Thymus (tissue), 14 donors: ENCODE measurements at places on chromosomes 2 and 18.
A peak's percentile ranks its signal among the peaks of the same experiment; 100 is the strongest.

DNA sequence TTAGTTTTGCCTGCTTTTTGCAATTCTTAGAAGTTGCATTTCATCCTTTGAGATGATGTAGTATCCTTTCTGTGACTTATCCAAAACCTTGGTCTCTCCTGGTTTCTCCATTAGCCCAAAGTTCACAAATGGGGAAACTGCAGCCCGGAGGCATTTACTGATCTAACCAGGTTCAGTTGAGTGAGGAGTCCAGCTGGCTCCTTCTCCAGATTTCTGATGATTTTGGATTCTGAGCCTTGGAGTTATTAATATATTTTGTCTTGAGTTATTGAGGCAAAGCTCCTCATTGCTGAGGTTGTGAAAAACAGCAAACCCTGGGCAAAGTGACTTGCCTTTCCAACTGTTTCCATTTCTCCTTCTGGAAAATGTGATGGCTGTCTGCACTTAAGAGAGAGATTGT lies 1.7 kb downstream of the SLC1A4 start:
- no peak for DNase-seq

- no peak for DNase-seq
Measured at GRCh38 chr2:107529146-107529545, 297.5 kb upstream of the RGPD4 start.

GRCh38 chr2:135796606-135797005 lies 40.4 kb downstream of the LCT start:
- no peak for DNase-seq

DNA sequence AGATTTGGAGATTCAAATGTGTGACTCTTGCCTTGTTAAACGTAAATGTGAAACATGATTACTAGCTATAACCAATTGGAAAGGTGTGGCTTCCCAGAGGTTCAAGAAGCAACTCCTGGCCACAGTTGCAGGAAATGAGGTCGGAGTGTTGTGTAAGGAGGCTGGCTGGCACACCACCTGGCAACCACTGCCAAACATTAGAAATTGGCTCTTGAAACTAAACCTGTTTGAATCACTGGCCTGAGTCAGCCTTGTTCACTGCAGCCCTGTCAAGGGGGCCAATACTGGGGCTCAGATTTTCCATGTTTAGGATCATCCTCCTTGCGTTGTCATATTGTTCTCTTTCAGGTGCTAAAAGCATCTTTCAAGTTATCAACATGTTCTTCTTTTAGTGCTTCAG lies 206.3 kb downstream of the ARL6IP6 start:
- no peak for DNase-seq

DNA sequence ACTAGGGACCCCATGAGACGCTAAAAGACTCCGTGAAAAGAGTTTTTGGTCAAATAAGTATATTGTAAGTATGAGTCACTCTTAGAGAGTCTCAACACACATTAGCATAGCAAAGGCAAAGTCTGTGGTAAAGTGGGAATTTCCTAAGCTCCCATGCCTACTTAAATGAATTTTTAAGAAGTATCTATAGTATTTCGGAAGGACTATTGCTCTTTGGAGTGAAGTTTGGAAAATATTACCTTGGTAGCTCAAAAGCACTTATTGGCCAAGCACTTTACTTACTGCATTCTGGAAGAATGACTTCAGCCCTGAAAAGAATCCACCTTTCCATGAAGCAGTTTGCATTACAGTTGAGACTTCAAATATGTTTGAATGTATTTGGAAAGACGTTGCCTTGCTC lies 57.1 kb downstream of the CAVIN2 start:
- DNase-seq, result no peak

DNA sequence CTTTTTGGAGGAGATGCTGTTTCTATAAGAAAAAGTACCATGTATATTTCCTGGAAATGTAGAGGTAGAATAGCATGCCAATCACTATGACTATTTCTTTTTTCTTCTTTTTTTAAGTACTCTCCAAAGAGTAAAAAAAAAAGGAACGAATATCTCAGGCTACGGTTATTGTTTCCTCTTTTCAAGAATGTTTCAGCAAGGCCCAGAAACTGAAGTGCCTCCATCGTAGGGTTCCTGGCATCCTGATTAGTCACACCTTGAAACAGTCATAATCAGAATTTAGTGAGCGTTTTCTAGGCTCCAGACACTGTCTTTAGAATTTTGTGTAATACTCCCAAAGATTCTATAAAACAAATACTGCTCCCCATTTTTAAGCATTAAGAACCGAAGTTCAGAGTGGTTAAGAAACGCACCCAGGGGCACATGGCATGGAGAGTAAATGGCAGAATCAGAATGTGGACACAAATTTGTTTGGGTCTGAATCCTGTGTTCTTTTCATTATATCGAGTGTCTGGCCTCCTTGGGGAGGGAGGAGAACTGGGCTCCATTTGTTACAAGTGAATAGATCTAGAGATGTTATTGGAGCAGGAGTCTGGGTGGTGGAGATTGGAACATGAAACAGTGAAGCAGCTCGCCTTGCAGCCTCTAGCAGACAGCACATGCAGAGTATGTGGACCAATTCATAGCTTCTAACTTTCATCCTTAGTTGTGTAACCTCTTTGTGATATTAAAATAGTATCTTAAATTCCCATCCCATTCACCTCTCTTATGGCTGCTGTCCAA lies 26.7 kb downstream of the ZEB2 start:
- no peak for DNase-seq

DNA sequence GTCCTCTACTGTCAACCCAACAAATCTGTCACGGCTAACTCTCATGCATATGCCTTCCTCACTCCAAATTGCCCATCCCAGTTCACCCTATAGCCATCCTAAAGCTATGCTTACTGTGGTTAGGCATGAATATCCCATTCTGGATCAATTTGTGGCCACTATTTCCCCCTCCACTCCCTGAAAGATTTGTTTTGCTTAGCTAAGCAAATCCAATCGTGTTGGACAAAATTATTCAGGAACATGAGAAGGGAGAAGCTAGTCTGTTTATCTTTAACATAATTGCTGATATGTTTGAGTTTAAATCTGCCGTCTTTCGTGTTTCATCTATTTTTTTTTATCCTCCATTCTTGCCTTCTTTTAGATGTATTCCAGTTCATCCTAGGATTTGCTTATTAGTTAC lies 43.6 kb downstream of the PPM1B start:
- DNase-seq, result no peak

DNA sequence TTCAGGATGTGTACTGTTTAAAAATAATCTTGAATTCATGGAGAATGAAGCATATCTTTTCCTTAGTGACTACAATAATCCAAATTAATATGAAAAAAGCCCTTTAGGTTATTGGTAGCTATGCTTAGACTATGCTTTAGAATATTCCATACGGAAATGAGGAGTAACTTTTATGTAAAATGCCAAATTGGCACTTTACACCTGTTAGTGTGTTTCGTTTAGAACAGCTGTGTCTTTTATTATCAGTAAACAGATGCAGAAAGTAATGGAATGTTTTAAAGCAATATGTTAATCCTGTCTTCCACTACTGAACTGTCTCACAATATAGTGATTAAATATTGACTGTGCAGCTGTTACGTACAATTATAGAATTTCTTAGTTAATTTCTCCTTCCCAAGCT lies 129.6 kb downstream of the PMS1 start:
- DNase-seq, result no peak

DNA sequence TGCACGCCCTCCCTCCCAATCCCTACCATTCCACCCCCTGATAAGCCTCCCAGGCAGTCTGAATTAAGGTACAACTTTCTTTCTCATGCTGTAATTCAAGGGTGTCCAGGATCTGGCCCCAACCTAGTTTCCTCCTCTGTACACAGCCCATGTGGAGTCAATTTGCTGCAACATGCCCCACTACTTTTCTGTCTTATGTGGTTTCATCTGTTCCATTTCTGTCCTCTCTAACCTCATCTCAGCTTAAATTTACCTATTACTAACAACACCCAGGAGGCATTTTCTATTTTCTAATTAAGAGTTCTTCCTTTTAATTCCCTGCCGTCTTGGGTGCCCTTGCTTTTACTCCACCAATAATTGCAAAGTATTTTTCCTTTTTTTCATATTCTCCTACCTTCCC lies 10.0 kb downstream of the PPP4R1 start:
- no peak for DNase-seq

- DNase-seq, result no peak
Measured at GRCh38 chr2:47266939-47267710, 112.0 kb upstream of the STPG4 start.

DNA sequence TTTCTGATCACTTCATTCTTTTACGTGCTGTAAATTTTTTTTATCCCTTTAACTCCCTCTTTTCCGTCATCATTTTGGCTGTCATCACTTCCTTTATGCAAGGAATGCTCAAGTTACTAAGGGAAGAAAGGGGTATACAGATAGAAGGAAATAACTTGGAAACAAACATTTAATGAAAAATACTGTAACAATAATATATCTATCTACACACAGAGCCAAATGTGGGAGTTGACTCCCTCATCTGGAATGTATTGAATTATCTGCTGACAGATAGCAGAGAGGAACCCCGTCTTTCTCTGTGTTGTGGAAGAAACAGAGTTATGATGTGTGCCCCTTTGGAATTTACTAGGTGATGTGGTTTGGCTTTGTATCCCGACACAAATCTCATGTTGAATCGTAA lies 182.5 kb upstream of the NXPH2 start:
- DNase-seq, result no peak

GRCh38 chr2:25161055-25161781 lies 7.2 kb downstream of the POMC start:
- peak; percentile 40 for DNase-seq

GRCh38 chr2:230706053-230706521 lies 6.6 kb upstream of the CAB39 start:
- no peak for DNase-seq

DNA sequence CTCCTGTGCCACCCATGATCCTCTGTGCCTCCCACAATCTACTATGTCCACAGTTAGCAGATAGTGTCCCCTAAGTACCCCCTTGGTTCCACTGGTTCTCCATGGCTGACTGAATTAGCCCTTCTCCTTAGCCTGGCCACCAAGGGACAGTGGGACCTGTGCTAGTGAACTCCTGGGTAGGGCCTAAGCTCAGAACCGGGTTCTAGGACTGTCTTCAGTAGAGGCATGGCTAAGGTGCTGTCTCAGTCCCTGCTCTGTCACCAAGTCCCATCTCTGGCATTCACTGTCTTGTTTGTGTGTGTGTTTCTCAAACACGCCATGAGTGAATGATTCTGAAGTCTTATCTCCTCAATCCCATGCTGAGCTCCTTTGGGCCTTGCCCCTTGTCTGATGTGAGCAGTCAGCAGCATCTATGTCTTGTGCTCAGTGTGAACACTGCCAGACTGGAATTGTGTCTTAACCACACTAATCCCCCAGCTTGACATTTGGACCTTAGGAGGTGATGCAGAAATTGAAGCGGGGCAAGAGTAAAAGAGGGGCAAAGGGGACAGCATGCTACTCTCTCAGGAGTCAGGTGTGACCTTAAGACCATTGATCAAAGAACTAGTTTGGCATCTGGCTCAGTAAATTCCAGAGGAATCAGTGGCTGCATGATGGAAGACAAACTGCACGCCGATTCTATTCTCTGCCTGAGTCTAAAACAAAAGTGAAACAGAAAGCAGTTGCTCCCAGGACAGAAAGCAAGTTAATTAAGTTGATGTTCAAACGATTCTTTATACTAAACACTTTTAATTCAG lies 190.5 kb downstream of the ALPK2 start:
- DNase-seq, result no peak

GRCh38 chr2:172749388-172749787 lies 13.7 kb downstream of the RAPGEF4 start:
- DNase-seq, result no peak

DNA sequence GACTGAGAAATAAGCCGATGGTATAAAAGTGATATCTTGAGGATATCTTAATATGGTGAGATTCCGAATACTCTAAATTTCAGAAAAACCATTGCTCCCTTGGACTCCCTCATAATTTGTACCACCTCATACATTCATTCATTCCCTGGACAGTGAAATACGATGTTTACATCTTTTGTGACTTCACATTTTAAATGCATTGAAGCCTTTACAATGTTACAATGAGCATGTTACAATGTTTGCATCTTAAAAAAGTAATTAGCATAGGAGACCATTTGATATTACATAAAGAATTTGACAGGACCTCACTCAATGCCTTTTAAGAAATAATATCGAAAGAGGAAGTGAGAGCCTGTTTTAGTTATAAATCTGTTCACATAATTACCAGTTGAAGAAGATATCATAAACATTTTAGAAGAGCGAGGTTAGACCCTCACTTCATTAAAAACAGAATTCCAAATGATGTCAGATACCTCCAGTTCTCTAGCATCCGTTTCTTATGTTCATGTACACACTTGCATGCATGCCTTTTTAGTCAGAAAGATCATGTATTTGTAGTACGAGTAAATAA lies 372.0 kb downstream of the ARHGAP15 start:
- no peak for DNase-seq

DNA sequence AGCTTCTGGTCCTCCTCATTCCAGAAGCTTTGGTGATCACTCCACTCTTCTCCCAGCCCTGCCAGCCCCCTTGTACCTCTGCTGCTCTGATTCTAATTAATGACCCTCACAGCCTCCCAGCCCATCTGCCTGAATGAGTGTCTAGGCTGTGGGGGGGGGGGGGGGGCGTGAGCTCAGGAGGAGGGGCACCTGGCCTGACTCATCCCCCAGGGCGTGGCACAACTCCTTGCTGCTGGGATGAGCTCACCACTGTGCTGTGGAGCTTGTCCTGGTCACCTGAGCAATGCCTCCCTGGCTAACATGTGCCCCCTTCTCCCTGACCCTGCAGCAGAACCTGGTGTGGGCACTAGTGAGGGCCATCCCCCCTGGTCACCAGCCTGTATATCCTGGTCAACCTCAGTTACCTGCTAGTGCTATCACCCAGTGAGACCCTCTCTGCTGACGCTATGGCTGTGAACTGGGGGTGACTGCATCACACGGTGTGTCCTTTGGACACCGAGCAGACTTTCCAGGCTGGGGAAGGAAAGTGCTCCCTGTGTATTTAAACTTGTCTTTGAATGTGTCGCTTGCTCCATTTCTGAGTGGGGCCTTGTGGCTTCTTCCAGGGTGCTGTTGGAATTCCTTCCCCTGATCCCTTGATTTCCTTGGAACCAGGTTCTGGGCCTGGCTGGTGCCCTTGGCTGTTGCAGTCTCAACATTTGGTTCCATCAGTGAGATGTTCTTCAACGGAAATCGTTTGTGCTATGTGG lies 41.5 kb upstream of the PUM2 start:
- no peak for DNase-seq

DNA sequence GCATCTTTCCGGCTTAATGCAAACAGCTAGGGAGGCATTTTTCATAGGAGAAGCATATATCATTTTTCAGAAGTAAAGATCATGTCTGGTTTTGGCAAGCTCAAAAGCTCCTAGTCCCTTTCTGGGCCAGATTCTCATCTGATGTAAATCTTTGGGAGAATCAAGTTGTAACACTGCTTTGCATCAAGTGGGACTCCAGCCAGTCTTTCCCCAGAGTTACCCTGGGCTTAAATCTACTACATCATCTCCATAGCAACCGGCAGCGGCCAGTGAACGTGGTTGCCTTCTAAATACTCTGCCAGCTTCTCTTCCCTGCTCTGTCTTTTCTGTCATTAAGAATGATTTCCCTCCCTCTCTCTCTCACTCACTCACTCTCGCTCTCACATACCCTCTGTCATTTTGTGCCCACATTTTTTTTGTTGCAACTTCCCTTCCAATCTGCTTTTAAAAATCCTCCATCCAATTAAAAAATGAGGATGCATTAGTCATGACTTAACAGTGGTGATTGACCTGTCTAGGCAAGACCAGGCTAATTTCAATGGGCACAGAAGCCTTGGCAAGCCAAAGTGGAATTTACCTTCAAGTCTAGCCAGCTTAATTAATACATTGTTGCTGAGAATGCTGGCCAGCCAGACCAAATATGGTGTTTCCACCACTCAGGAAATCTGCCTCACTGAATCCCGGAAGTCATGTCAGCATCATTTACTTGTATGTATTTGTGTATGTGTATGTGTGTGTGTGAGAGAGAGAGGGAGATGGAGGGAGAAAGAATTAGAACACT lies 93.0 kb downstream of the NRP2 start:
- no peak for DNase-seq
